ENCODE measurements at places on chromosomes 12 and 14.

- DNase-seq: no peak
Measured at GRCh38 chr12:86241600-86241999, 14.6 kb downstream of the MGAT4C start.

GRCh38 chr12:67355428-67356379, 86.5 kb downstream of the CAND1 start:
- DNase-seq: peak; percentile 3

- no peak for DNase-seq
Measured at GRCh38 chr12:4054630-4055029, 181.4 kb upstream of the PARP11 start.

DNA sequence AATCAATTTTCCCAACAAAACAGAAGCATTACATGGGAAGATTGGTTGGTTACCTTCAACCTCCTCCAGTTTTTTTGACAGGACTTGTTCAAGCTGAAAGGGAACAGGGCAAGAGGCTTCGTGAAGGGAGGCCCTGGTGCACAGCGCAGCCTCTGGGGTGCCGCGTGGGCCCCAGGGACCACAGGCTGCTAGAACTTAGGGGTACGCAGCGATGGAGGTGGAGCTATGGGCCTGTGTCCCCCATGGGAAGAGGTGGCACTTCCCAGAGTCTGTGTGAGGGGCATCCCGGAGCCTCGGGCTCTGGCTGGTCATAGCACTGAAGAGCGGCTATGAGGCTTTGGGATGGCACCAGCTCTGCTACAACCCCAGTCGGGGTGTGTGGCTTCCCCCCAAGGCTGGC, 22.1 kb upstream of the BTBD6 start:
- no peak for DNase-seq

DNA sequence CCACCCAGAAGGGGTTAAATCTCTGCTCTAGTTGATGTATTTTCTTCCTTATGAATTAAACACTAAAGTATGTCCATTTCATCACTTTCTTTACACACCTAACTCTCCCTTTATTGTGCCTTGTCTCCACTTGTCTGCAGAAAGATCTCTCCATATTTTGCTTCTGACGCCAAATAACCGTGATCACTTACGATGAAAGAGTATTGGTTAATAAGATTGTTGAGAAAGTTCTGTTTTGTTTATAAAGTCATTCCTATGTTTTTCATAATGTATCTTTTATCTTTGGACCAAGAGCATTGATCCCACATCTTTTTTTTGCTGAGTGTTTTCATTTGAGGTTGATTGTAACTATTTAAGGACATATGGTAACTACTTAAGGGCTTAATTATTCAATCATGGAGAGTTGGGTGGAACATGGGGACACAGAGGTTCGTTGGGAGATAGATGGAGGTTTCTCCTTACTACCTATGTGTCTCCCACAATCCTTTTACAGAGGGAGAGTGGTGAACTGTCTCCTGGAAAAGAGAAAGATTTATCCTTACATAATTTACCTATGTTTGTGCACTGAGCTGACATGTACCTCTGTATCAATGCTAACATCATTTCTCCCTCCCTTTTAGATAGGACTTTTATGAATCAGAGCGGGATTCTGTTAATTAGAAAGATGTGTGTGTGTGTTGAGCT, 120.7 kb upstream of the SLC38A2 start:
- no peak for DNase-seq

DNA sequence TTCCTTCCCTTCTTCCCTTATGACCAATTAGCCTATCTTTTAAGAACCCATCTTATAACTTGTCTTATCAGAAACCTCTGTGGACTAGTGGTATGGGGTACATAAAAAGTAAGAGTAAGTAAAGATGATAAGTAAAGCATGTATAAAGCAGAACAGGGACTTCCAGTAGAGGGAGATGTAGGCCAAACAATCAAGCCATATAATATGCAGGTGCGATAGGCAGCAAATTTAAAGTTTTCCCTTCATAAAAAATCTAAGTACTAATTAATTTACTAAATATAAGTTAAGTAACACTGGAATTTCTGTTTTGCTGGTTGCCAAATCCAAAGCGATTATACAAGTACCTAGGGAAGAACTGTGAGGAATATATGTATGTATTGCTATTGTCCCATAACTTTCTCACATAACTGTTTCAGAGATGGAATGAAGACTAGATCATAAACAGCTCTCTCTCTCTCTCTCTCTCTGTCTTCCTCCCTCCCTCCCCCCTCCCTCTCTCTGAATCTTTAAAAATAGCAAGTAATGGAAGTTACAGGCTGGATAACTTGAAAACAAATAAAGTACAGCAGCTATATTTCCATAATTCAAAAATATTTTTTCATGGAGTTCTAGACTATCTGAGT, 25.7 kb downstream of the METTL25 start:
- no peak for DNase-seq

DNA sequence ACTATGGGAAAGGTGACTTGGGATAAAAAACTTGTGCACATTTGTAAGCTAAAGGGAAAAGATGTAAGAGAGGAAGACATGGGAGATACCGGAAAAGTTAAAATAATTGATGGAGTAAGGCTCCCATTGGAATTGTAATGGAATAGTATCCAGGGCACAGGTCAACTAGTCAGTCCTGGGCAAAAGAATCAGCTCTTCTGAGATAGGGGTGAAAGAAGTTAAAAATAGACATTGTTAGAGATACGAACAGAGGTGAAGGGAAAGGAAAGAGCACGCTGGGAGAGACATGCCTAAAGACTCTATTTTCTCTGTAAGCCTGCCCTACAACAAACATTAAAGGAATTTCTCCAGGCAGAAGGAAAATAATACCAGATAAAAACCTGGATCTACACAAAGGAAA, 101.6 kb downstream of the SLC41A2 start:
- no peak for DNase-seq

DNA sequence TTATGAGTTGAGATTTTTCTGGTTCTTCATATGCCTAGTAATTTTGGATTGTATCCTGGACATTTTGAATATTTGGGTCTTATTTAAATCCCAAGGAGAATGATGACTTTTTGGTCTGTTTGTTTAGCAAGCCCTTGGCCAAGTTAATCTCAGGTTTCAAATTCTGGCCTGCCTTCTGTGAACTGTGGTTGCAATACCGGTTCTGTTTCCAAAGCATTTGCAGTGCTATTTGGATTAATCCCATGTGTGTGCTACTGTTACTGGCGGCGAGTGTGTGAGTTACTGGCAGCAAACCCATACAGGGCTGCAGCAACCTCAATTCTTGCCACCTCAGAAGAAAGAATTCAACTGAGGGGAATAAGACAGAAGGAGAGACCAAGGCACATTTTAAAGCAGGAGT, 51.1 kb downstream of the TMEM260 start:
- DNase-seq: no peak

DNA sequence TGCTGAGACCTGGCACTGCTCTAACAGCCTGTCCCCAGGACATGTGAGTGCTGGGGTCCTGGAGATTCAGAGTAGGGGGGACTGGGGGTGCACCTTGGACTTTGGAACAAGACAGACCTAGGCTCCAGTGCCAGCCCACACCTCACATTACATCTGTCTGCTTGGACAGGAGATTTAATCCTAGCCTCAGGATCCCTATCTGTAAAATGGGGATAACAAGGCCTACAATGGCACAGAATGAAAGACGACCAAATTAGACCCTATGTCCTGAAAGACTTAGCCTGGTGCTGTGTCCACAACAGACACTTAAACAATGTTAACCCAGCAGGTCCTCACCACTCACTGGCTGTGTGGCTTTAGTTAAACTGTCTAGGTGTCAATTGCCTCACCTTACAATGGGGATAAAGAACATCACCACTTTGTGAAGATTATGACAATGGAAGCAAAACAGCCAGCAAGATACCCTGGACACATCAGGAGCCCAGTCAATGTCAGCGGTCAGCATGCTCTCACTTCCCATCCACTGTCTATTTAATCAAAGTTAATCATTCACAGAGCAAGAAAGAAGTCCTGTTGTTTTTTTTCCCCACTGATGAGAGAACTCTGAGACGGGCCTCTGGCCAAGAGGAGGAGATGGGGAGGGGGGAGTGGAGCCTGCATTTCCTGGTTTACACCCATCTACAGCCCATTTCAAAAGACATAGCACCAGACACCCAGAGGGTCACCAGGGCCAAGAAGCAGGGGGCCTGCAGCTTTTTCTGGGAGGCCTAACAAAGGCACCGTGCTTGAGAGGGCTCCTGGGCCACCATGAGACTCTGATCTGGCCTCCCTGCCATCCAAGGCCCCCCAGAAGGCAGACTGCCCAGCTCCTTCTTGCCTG, 40.6 kb downstream of the ACTN1 start:
- DNase-seq: no peak

GRCh38 chr12:85445060-85445938, 165.3 kb downstream of the ALX1 start:
- no peak for DNase-seq

GRCh38 chr12:5661811-5662210, 229.9 kb downstream of the NTF3 start:
- DNase-seq: no peak

DNA sequence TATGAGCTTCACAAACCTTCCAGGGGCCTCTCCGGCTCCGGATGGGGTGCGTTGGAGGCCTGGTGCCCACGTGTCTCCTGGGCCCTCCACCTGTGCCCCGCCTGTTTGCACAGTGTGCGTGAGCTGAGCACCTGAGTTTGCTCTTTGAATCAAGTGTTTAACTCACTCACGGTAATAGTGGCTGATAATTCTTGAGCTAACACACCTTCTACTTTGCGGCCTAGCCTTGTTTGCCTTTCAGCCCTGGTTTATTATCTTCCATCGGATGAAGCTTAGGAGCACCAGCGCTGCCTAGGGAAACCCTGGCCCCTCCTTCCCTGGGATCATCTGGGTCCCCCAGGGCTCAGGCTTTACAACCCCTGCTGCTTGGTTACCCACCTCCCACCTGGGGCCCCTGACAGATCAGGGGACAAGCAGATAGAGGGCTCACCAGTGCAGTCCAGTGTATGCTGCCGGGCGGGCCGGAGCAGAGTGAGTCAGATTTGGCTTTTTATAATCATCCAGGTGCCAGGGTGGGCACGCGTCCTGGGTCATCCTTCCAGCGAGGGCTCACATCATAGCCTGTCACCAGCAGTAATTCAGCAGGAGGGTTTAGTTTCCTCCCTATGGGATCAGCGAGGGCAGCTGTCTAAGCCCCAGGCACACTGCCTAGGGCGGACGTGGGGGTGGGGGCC, 62.8 kb upstream of the RFLNA start:
- no peak for DNase-seq

- no peak for DNase-seq
Measured at GRCh38 chr12:68109001-68109400, 50.5 kb downstream of the IFNG start.

All from neural crest cell (in vitro differentiated cells).